ENCODE measurements at places on chromosomes 16 and 17.
A peak's percentile ranks its signal among the peaks of the same experiment; 100 is the strongest.

- no peak for DNase-seq
- H3K36me3 ChIP-seq: peaks cover 55% of the 10 kb centered on the region
- no peak overlapping the region for H3K4me3 ChIP-seq
- H3K27me3 ChIP-seq: no peaks in the 10 kb centered on the region
- no peak overlapping the region for H3K27ac ChIP-seq
Observed at GRCh38 chr16:1635070-1635469, 22.9 kb downstream of the CRAMP1 start.

- H3K4me1 ChIP-seq: peaks cover 6% of the 10 kb centered on the region
- DNase-seq: no peak
- no peaks in the 10 kb centered on the region for H3K36me3 ChIP-seq
Observed at GRCh38 chr17:68641276-68642117, 40.3 kb upstream of the FAM20A start.

DNA sequence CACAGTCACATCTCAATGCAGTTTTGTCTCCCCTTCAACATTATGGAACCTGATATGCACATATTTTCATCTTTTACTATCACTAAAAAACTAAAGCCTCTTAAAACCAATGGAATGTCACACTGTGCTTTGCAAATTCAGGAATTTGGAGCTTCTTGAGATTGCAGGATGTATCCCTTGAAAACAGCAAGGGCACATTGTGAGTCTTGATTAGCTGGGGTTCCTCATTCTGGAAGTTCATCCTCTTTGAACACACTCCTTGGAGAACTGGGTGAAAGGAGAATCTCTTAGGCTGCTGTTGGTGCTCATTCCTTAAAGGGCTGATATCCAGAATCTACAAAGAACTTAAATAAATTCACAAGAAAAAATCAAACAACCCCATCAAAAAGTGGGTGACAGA, 21.1 kb upstream of the MYOCD start:
- H3K27me3 ChIP-seq: no peaks in the 10 kb centered on the region
- DNase-seq: no peak
- H3K4me3 ChIP-seq: no peak overlapping the region
- H3K27ac ChIP-seq: no peak overlapping the region
- no peaks in the 10 kb centered on the region for H3K36me3 ChIP-seq
- no peaks in the 10 kb centered on the region for H3K4me1 ChIP-seq

GRCh38 chr16:46688101-46688653, 801 bp downstream of the VPS35 start:
- no peak for DNase-seq
- no peaks in the 10 kb centered on the region for H3K27me3 ChIP-seq
- peaks cover 44% of the 10 kb centered on the region for H3K4me1 ChIP-seq

DNA sequence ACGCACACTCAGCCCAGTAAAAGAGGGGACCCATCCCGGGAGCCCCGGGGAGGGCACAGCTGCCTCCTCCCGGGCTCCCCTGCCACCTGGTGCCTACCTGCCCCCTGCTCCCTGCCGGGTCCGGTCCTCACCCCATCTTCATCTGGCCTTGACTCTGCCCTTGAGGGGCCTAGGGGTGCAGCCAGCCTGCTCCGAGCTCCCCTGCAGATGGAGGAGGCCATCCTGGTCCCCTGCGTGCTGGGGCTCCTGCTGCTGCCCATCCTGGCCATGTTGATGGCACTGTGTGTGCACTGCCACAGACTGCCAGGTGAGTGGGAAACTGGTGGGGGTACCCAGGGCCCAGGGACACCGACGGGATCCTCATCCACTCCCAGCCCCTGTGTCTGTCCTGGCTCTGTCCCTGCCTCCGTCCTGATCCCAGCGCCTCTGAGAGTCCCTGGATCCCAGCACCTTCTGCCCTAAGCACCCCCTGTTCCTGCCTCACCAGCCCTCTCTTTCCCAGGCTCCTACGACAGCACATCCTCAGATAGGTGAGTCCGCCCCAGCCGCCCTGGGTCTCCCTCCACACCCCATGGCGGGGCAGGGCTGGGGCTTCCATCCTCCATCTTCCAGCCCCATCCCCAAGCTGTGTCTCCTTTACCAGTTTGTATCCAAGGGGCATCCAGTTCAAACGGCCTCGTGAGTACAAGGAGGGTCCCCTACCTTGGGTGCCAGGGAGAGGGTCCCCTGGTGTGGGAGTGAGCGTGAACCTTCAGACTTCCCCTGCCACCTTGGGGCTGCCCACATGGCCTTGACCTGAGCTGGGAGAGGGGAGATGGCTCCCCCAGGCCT, 574 bp downstream of the LAT start:
- DNase-seq: no peak
- no peaks in the 10 kb centered on the region for H3K27me3 ChIP-seq
- peak overlapping the region; percentile 12 for H3K4me3 ChIP-seq
- H3K4me1 ChIP-seq: no peaks in the 10 kb centered on the region
- peaks cover 40% of the 10 kb centered on the region for H3K36me3 ChIP-seq
- H3K27ac ChIP-seq: no peak overlapping the region

- no peaks in the 10 kb centered on the region for H3K27me3 ChIP-seq
- H3K4me3 ChIP-seq: no peak overlapping the region
- no peaks in the 10 kb centered on the region for H3K4me1 ChIP-seq
- H3K27ac ChIP-seq: no peak overlapping the region
- H3K36me3 ChIP-seq: no peaks in the 10 kb centered on the region
Observed at GRCh38 chr17:13265311-13265710, 247.5 kb upstream of the ELAC2 start.

DNA sequence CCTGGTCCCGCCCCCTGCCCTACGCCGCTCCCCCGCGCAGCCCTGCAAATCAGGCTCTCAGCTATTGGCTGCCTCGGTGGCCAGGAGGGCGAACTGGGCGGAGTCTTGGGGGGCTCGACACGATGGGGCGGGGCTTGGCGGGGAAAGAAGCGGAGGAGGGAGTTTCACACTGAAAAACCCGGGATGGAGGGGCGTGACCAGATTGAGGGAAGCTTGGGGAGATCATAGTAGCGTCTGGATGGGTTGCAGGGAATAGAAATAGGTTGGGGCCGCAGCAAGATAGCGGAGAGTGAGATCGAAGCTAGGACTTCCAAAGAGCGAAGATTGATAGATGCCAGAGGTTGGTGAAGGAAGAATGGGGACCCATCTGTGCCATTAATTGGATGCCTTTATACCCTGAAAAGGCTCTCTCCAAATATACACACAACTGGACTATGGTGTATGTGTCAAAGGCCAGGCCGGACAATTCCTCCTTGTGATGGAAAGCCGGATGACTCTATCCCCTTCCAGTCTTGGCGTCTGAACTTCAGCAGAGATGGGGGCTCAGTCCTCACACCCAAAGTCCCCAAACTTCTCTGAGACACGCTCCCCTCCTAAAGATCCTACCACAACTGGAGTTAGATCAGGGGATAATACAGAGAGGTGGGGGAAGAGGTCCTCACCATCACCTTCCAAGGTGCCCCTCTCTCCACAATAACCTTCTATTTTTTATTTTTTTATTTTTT, 376 bp upstream of the STAC2 start:
- no peak for DNase-seq
- H3K4me1 ChIP-seq: no peaks in the 10 kb centered on the region
- H3K4me3 ChIP-seq: peak overlapping the region; percentile 56
- no peaks in the 10 kb centered on the region for H3K27me3 ChIP-seq
- H3K36me3 ChIP-seq: no peaks in the 10 kb centered on the region

DNA sequence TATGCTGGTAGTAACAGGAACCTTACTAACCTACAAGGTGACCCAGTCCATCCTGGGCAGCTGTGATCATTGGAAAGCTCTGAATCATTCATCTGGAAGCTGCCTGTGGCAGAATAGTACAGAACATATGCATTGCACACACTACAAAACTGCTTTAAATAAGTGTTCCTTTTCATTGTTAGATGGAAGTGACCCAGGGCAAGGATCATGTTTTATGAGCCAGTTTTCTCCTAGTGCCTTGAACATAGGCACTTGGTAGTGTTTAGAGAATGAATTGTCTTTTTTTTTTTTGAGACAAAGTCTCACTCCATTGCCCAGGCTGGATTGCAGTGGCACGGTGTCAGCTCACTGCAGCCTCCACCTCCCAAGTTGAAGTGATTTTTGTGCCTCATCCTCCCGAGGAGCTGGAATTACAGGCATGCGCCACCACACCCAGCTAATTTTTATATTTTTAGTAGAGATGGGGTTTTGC, 55.4 kb downstream of the TENT4B start:
- no peak for DNase-seq
- H3K36me3 ChIP-seq: peaks cover 7% of the 10 kb centered on the region

GRCh38 chr17:63156986-63157385, 191.0 kb downstream of the TANC2 start:
- H3K4me1 ChIP-seq: no peaks in the 10 kb centered on the region
- no peak for DNase-seq
- H3K27me3 ChIP-seq: no peaks in the 10 kb centered on the region
- H3K36me3 ChIP-seq: no peaks in the 10 kb centered on the region
- no peak overlapping the region for H3K4me3 ChIP-seq
- H3K27ac ChIP-seq: no peak overlapping the region

- H3K27me3 ChIP-seq: no peaks in the 10 kb centered on the region
- no peaks in the 10 kb centered on the region for H3K4me1 ChIP-seq
- H3K27ac ChIP-seq: no peak overlapping the region
- H3K36me3 ChIP-seq: no peaks in the 10 kb centered on the region
- DNase-seq: no peak
Observed at GRCh38 chr16:794091-794822, 5.8 kb downstream of the CHTF18 start.

DNA sequence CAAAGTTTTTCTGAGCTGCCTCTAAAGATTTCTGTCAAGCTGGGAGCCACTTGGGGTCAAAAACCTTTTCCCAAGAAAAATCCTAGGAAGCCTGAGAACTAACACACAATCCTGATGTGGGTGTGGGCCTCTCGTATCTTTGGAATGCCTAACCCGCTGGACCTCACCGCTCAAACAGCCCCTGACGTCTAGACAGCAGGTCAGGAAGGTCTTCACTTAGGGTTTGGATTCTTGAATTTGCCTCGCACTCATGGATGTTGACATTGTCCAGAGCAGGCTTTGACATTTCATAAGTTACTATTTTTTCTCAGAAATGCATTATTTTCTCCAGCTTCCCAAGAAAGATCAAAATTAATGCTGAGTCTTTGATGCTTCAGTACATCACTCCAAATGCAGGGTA, 18.9 kb downstream of the TEX2 start:
- no peaks in the 10 kb centered on the region for H3K27me3 ChIP-seq
- H3K4me1 ChIP-seq: peaks cover 31% of the 10 kb centered on the region
- no peak for DNase-seq

DNA sequence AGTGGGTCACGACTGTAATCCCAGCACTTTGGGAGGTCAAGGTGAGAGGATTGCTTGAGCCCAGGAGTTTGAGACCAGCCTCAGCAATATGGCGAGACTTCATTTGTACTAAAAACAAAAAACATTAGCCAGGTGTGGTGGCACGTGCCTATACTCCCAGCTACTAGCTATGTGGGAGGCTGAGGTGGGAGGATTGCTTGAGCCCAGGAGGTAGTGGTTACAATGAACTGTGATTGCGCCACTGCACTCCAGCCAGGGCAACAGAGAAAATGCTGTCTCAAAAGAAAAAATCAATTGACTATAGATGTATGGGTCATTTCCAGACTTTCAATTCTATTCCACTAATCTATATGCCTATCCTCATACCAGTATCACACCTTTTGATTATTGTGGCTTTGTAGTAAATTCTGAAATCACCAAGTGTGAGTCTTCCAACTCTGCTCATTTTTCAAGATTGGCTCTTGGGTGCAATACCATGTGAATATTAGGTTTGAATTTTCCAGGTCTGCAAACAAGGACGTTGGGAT, 27.2 kb upstream of the CEP20 start:
- no peak for DNase-seq
- H3K36me3 ChIP-seq: no peaks in the 10 kb centered on the region
- H3K4me3 ChIP-seq: no peak overlapping the region
- no peaks in the 10 kb centered on the region for H3K27me3 ChIP-seq
- no peaks in the 10 kb centered on the region for H3K4me1 ChIP-seq

DNA sequence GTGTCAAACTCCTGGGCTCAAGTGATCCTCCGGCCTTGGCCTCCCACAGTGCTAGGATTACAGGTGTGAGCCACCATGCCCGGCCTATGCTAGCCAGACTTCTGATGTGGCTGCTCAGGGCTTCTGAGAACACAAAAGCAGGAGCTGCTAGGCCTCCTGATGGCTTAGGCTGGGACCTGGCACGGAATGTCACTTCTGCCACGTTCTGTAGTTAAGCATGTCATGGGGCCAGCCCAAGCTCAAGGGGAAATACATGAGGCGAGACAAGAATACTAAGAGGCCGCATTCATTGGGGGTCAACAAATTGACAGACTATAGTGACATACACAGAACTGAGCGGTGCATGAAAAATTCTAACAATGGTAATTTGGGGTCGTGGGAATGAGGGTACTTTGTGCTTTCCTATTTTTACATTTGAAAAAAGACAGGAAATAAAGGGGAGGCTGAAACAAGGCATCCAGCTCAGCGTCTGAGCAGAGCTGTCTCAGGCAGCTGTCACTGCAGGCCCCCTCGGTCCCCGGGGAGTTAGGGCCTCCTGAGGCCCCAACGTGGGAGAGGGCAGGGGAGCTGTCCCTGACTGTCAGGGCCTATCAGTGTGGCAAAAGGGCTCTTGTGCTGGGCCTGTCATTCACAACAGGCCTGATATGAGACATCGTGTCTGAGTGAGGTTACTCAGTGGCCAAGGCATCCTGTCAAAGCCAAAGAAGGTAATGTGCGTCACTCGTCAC, 26.4 kb downstream of the CFAP20 start:
- no peak overlapping the region for H3K4me3 ChIP-seq
- peaks cover 8% of the 10 kb centered on the region for H3K4me1 ChIP-seq
- peak overlapping the region; percentile 64 for H3K27ac ChIP-seq
- H3K27me3 ChIP-seq: no peaks in the 10 kb centered on the region
- no peak for DNase-seq
- no peaks in the 10 kb centered on the region for H3K36me3 ChIP-seq

GRCh38 chr16:10016752-10017151, 165.5 kb downstream of the GRIN2A start:
- no peak overlapping the region for H3K4me3 ChIP-seq
- no peak for DNase-seq
- H3K4me1 ChIP-seq: no peaks in the 10 kb centered on the region
- H3K27ac ChIP-seq: no peak overlapping the region
- H3K36me3 ChIP-seq: no peaks in the 10 kb centered on the region
- no peaks in the 10 kb centered on the region for H3K27me3 ChIP-seq

GRCh38 chr17:3005696-3006095, 57.7 kb downstream of the OR1D5 start:
- H3K27ac ChIP-seq: peak overlapping the region; percentile 96
- no peaks in the 10 kb centered on the region for H3K27me3 ChIP-seq
- H3K4me3 ChIP-seq: no peak overlapping the region
- H3K36me3 ChIP-seq: peaks cover 11% of the 10 kb centered on the region

DNA sequence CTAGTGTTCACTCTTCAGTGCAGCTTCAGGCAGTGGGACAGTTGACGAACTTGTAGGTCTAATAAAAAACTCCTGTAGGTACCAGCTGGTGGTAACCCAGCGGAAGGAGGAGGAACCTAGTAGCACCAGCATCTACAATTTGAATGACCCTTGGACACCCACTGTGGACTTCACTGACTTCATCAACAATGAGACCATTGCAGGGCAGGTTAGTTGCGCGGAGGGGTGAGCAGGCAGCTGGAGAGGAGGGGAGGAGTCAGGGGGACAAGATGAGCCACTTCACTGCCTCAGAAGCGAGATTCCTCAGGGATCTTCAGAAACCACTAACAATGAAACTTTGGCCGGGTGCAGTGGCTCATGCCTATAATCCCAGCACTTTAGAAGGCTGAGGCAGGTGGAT, 22.3 kb downstream of the AOC3 start:
- H3K4me3 ChIP-seq: no peak overlapping the region
- no peaks in the 10 kb centered on the region for H3K4me1 ChIP-seq
- no peak for DNase-seq

GRCh38 chr17:77301694-77302266, 161.0 kb downstream of the SEC14L1 start:
- no peaks in the 10 kb centered on the region for H3K4me1 ChIP-seq
- no peak for DNase-seq
- H3K4me3 ChIP-seq: no peak overlapping the region
- H3K27me3 ChIP-seq: no peaks in the 10 kb centered on the region
- no peaks in the 10 kb centered on the region for H3K36me3 ChIP-seq
- H3K27ac ChIP-seq: no peak overlapping the region
